ENCODE measurements at places on chromosomes 2 and 18.

DNA sequence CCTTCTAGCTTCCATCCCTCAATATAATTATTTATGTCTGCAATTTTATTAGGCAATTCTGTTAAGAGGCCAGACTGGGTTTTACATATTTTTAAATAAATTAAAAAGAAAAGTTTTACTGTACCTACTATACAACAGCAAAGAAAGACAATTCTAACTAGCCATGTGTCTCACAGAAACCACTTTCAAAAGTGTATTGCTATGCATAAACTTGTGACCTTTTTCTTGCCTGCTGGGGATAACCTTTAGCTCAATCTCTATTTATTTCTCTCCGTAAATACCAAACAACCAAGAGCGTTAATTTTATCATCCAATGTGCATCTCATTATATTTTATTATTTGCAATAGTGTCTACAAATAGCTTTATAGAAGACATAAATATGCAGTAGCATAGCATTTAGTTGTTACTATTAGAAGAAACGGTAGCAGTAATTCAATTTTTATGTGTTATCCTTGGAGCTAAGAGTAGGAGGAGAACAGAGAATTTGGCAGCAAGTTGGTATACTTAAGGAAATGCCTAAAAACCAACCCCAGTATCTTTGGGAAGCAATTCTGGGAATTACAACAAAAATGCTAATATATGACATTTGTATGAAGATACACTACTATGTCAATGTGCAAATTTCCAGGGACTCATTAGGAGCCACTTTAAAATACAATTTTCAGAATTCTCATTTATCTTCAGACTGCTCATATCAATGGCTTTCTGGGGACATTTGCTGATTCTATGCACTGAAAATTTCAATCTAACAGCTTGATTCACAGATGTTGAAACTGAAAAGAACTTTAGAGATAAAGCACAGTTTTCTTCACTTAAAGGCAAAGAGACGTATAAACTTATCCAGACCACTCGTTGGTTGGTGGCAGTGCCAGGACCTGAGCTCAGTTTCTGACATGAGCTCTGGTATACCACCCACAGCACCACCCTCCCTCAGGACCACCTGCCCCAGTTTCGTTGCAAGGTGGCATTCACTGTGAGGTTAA is 23.0 kb upstream of the RTN4 start:
- DNase-seq = no peak

DNA sequence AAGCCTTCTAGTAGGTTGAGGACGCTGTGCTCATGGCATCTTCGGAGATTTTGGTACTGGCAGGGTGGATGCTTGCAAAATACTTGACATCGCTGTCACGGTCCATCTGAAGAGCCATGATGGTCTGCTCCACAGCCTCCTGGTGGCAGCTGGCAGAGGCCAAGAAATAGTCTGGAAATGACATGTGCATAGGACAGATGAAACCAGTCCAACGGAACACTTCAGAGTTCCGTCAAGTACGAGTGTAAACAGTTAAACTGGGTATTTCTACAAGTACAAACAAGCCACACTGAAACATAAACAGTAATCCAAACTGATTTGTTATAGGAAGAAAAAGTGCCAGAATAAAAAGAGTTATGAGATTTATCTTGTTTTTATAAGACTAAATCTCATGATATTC is 66.6 kb downstream of the PPP4R1 start:
- no peak for DNase-seq

DNA sequence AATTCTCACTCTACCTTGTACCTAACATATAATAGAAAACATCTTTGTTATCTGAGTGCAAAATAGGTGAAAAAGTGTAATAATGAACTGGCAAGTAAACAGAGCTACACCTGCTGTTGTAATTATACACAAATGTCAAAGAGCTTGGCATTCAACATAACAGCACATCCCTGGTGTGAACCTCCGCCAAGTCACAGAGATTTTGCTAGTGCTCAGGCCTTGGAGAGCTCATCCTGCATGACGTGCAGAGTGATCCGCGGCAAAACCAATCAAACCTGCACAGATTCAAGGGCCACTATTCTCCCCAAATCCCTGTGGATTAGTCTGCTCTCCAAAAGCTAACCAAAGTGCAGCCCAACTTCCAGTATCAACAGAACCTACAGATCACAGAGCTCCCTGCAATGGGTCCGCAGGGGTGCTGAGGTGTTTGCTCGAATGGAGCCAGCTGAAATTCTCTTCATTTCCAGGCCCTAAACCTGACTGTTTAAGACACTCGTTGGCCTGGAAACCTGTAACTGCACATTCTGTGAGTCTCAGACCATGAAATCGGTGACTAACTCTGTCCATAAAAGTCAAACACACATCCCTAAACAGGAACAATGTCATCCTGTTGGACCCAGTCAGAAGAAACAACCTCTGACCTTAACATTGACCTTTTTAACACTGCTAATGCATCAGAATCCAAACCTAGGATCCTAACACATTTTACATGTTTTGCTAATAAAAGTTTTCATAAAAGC is 111.8 kb downstream of the EPB41L3 start:
- DNase-seq = no peak

GRCh38 chr18:68316636-68317035 is 398.3 kb downstream of the TMX3 start:
- DNase-seq = no peak

DNA sequence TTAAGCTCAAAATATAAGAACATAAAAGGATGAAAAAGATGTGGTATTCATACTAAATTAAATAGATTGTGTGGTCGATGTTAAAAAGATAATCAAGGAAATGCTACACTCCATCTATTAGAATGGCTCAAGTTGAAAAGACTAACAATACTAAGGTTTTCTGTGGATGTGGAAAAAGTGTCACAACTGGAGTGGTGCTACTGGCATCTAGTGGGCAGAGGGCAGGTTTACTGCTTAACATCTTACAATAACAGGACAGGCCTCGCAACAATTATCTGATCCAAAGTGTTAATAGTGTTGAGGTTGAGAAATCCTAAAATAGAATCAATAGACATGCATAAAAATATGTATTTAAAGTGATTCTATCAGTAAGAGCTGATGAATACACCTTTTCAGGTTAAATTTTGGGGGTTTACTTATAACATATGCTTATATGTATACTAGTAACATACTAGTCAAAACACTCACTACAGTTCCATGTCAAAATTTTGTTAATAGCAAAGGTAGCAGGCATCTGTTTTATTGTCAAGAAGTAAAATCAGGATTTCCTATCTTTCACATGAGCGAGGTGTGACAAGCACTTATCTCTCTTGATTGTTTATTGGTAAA is 91.5 kb upstream of the TMEFF2 start:
- peak; percentile 11 for DNase-seq

- no peak for DNase-seq
These were observed 33.3 kb upstream of the CREG2 start for GRCh38 chr2:101420623-101421022.

DNA sequence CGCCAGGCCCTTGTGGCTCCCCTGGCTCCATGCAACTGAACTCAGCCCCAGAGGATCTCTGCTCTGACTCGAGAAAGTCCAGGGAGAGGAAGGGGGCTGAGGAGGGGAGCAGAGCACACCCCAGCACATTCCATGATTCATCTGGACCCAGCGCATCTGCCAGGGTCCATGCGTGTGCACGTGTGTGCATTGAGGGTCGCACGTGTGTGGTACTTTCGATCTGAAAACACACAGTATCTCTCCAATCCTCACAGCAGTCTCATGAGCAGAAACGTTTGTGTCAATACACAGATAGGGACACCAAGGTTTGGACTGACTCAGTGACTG is 146.4 kb upstream of the ID2 start:
- DNase-seq = no peak

DNA sequence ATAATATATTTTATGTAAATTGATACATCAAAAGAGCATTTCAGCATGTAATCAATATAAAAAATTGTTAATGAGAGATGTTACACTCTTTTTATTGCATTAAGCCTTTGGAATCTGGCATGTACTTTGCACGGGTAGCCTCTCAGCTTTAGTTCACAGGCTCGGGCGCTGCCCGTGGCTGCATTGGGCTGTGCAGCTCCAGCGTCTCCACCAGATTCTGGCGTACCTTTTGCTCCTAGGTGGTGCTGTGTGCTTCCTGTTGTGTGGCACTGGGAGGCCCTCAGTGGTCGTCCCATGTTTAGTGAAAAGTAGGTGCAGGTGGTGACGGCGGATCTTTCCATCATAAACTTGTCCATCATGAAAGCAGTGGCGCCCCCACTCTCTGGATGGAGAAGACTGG is 24.4 kb downstream of the LRRFIP1 start:
- no peak for DNase-seq

GRCh38 chr2:36459725-36460137 is 104.2 kb downstream of the CRIM1 start:
- DNase-seq = peak; percentile 45

- no peak for DNase-seq
These were observed 401.9 kb downstream of the MEIS1 start for GRCh38 chr2:66836851-66837250.

GRCh38 chr2:45438872-45439665 is 172.0 kb downstream of the SRBD1 start:
- no peak for DNase-seq

DNA sequence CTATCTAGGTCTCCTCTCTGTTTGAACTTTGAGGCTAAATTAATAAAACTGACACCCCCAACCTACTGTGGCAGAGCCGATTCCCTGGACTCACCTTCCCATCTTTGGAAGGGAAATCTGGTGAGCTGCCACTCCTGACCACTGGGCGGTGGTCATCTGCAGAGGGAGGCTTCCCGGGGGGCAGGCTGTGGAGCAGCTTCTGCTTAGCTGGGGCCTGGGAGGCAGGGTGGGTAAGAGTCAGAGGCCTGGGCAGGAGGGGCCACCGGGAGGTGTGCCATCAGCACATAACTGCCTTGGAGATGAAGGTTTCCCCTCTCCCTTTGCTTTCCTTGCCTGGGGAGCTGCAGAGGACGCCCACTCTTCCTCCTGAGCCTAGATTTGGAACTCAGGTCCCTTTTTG is 2.3 kb upstream of the NPPC start:
- DNase-seq = no peak

- DNase-seq = no peak
These were observed 29.4 kb upstream of the ASB1 start for GRCh38 chr2:238397356-238397755.

DNA sequence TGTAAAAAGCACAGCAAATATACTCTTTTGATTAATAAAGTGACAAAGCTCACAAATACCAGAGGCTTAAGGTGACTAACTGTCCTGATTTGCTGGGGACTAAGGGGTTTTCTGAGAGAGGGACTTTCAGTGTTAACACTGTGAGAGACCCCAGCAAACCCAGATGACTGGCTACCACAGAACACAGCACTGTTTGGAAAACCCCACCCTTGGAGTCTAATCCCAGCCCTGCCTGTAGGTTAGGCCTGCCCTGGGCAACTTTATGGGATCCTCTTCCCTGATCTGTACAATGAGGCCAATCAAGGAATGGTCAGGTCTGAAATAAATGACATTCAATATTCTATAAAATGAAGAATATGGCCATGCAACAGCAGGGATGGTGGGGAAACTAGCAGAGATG is 30.5 kb upstream of the CTAGE1 start:
- no peak for DNase-seq

GRCh38 chr18:78780719-78781600 is 198.7 kb upstream of the SALL3 start:
- DNase-seq = no peak

DNA sequence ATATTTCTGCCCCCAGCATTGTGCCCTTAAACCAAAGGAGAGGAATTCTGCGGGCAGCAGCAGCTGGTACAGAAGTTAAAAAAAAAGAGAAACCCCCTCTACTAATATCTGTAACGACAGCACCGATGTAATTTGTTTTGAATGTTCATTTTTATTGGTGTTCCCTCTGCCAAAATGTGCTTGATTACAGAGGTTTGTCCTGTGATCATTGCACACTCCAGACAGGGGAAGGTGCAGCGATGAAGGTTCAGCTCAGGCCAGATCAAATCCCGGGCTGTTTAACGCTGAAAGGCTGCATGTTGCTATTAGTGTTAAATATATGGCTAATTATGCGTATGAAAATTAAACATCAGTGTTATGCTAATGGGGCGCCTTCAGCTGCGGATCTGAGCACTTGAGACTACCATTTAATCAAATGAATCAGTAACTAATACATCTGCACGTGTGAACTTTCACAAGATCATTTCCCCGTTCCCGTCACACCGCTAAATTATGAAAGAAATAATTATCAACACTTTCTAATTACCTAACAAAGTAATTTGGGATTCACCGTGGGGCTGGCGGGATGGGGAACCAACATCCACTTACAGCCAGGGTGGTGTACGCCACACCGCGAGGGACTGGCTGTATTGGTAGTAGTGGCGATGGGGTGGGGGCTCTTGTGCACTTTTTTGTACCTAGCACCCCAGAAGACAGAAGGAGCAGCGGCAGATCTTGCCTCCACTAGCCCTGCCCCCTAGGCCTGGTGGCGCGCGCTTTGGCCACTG is 1.5 kb upstream of the DLX1 start:
- DNase-seq = no peak

DNA sequence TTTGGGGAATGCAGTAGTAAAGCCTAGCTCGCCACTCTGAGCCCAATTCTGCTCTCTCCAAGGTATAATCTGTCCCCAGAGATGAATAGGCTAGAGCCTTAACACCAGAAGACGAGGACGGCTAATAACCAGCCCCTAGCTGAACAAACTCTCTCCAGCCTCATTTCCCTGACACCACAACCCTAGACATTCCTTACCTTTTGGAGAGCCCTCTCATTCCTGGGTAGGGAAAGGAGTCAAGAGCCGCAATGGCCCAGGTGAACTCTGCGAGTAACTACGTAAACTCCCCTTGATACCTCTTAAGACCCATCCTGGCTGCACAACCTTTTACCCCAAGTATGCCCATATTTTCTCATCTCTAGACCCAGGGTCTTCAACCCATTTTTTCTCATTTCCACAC is 722.9 kb downstream of the BCL11A start:
- no peak for DNase-seq

DNA sequence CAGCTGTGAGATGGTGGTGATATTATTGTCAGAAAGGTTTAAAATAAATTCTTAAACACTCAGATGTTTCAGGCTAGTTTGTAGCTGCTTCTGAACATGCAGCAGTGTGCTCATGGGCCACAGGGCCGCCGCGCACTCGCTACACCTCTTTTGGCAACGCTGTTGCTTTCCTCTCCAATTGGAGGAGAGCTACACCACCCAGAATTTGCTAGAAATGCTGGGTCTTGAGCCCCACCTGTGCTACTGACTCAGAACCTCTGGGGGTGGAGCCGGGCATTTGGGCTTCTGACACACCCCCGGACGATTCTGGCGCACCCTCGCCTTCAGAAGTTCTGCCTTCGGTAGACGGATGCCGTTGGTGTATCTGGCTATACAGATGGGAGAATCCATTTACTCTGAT is 15.7 kb downstream of the LRRFIP1 start:
- no peak for DNase-seq

Data from RWPE1 (cell line).